Activated T-cell treated with anti-CD3 and anti-CD28 coated beads, Interleukin-2, amount 50 U/mL, for 72 hours (primary cell): ENCODE measurements at places on chromosomes 6 and 20.

GRCh38 chr6:91654357-91654756 is 1067.5 kb upstream of the MAP3K7 start:
- DNase-seq: no peak
- H3K27me3 ChIP-seq: no peaks in the 10 kb centered on the region
- no peak overlapping the region for H3K27ac ChIP-seq
- H3K36me3 ChIP-seq: no peaks in the 10 kb centered on the region
- no peaks in the 10 kb centered on the region for H3K4me1 ChIP-seq
- no peak overlapping the region for H3K4me3 ChIP-seq

DNA sequence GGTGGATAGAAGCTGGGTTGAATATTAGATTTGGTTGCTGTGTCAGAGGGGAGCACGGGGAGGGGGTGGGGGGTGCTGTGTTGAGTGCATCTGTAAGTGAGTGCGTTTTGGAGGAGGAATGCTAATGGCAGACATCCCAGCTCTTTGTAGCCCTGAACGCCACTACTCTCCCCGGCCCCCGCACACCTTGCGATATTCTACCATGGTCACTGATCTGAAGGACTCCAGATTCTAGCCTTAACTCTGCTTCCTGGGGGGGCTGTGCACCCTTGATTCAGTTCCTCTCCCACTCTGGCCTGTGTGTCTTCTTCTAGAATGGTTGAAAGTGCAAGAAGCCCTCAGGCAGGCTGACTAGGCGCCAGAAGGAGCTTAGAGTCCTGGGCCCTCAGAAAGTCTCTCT is 7.1 kb downstream of the GLP1R start:
- H3K36me3 ChIP-seq: no peaks in the 10 kb centered on the region
- no peak overlapping the region for H3K27ac ChIP-seq
- peaks cover 15% of the 10 kb centered on the region for H3K4me1 ChIP-seq
- H3K27me3 ChIP-seq: peaks cover 6% of the 10 kb centered on the region

DNA sequence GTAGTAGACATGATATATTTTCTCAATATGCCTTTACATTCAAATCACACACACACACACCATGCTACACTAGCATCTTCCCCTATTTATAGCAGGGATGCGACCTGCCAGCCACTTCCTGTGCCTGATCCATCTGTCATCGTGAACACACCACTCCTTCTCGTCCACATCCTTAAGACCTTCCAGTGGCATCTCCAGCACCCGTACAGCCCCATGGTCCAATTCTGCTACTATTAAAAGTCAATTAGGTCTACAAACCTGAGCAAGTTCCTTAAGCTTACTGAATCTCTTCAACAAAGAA is 54.5 kb downstream of the KIF16B start:
- no peak for DNase-seq
- H3K27me3 ChIP-seq: no peaks in the 10 kb centered on the region
- H3K4me1 ChIP-seq: no peaks in the 10 kb centered on the region
- H3K36me3 ChIP-seq: no peaks in the 10 kb centered on the region

- no peak overlapping the region for H3K27ac ChIP-seq
- H3K4me1 ChIP-seq: no peaks in the 10 kb centered on the region
- H3K36me3 ChIP-seq: no peaks in the 10 kb centered on the region
- no peak overlapping the region for H3K4me3 ChIP-seq
- peaks cover 82% of the 10 kb centered on the region for H3K27me3 ChIP-seq
- no peak for DNase-seq
These were observed 27.7 kb upstream of the KCNG1 start for GRCh38 chr20:51050531-51051075.

- no peaks in the 10 kb centered on the region for H3K27me3 ChIP-seq
- H3K36me3 ChIP-seq: no peaks in the 10 kb centered on the region
- H3K4me3 ChIP-seq: no peak overlapping the region
- no peaks in the 10 kb centered on the region for H3K4me1 ChIP-seq
- no peak for DNase-seq
These were observed 727.6 kb downstream of the PTPRT start for GRCh38 chr20:42461965-42462593.

- H3K36me3 ChIP-seq: peaks cover 3% of the 10 kb centered on the region
- no peaks in the 10 kb centered on the region for H3K27me3 ChIP-seq
- DNase-seq: no peak
- H3K4me3 ChIP-seq: peak overlapping the region; percentile 64
- H3K27ac ChIP-seq: no peak overlapping the region
- H3K4me1 ChIP-seq: peaks cover 10% of the 10 kb centered on the region
These were observed 26.0 kb upstream of the PPP1R16B start for GRCh38 chr20:38779247-38780097.

DNA sequence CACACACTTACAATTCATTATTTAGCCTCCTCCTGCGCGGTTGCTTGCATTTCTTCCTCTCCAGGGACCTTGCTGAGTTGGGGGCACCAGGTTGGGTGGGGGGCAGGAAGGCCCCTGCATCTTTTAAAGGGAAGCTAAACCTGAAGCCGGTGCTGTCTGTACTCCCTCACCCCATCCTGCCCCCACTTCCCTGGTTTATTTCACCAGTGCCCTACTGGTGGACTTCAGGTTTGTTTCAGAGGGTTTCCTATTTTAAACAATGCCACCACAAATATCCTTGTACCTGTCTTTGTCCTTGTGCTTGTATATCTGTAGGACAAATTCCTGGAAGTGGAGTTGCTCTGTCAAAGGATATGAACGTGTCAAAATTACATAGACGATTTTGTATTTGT is 21.0 kb downstream of the PTK7 start:
- no peaks in the 10 kb centered on the region for H3K36me3 ChIP-seq
- H3K4me1 ChIP-seq: peaks cover 22% of the 10 kb centered on the region
- H3K27ac ChIP-seq: no peak overlapping the region
- DNase-seq: no peak
- H3K27me3 ChIP-seq: no peaks in the 10 kb centered on the region

DNA sequence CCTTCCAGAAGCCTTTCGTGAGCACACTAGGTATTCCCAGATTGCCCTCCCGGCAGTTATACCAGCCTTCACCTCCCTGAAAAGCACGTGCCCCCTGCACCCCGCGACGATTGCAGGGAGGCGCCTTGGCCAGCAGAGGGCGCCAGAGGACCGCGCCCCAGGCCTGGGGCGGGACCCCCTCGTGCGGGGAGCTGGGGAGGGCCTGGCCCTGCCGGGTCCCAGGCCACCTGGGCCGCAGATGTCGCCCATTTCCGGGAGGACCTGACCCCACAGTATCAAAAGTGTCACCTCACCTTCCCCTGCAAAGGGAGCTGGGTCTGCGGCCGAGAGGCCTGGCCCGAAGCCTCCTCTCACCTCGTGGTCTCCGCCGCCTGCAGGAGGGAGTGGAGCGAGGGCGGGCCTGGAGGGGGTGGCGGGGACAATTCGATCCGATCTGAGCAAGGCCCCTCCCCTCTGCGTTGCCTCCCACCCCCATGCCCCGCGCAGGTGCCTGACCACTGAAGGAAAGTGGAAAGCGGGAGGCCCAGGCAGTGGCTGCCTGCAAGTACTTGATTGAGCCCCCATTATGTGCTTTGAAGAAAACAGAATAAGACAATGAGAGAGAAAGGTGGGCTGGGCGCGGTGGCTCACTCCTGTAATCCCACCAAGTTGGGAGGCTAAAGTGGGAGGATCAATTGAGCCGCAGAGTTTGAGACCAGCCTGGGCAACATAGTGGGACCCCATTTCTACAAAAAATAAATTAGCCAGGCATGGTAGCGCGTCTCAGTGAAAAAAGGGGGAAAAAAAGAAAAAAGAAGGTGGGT is 3.5 kb upstream of the SNAI1 start:
- no peaks in the 10 kb centered on the region for H3K36me3 ChIP-seq
- DNase-seq: peak; percentile 71
- H3K27ac ChIP-seq: no peak overlapping the region
- peaks cover 35% of the 10 kb centered on the region for H3K27me3 ChIP-seq
- no peak overlapping the region for H3K4me3 ChIP-seq

- no peaks in the 10 kb centered on the region for H3K4me1 ChIP-seq
- H3K27me3 ChIP-seq: no peaks in the 10 kb centered on the region
- no peak for DNase-seq
- no peak overlapping the region for H3K27ac ChIP-seq
These were observed 159.9 kb downstream of the ASCC3 start for GRCh38 chr6:100721256-100721655.
